Muscle of arm (tissue), 14 donors: ENCODE measurements at places on chromosomes 5 and 9. TPM values are rescaled to one million over a fixed set of nuclear protein-coding genes. Genes with fewer than 3 reads are reported as not detected.

Gene TTC23L
- 0.22 TPM for polyA plus RNA-seq

Gene JAKMIP2
- polyA plus RNA-seq = 1.7 TPM

Gene CHSY3
- polyA plus RNA-seq = 7.0 TPM

Gene STK10
- polyA plus RNA-seq = 21.3 TPM

Gene QRFP
- polyA plus RNA-seq = 0.28 TPM

Gene CCDC180
- 6.2 TPM for polyA plus RNA-seq

Gene NEUROG1
- not detected for polyA plus RNA-seq

Gene CCDC192
- 1.5 TPM for polyA plus RNA-seq

Gene LCN15
- polyA plus RNA-seq = 0.30 TPM

Gene GABRG2
- polyA plus RNA-seq = 0.16 TPM

Gene SLCO6A1
- polyA plus RNA-seq = 0.78 TPM

Gene PCDHGA8
- 0.34 TPM for polyA plus RNA-seq

Gene SAXO1
- 0.07 TPM for polyA plus RNA-seq

Gene PHF24
- 0.11 TPM for polyA plus RNA-seq

Gene CTSV
- polyA plus RNA-seq = not detected

Gene PRLR
- polyA plus RNA-seq = 1.3 TPM

Gene SPINK13
- 0.19 TPM for polyA plus RNA-seq

Gene GOLM1
- 58.5 TPM for polyA plus RNA-seq

Gene SURF4
- polyA plus RNA-seq = 87.0 TPM

Gene PLCXD3
- 0.05 TPM for polyA plus RNA-seq

Gene RMI1
- 9.4 TPM for polyA plus RNA-seq

Gene ACOT12
- not detected for polyA plus RNA-seq

Gene PDCD1LG2
- 3.0 TPM for polyA plus RNA-seq

Gene CACFD1
- polyA plus RNA-seq = 10.4 TPM

Gene CDC25C
- polyA plus RNA-seq = 4.2 TPM

Gene ZNF474
- 1.1 TPM for polyA plus RNA-seq

Gene PHYHD1
- polyA plus RNA-seq = 47.6 TPM

Gene FRRS1L
- polyA plus RNA-seq = 2.8 TPM

Gene OR2Y1
- polyA plus RNA-seq = not detected

Gene UGT3A1
- polyA plus RNA-seq = 34.7 TPM

Gene PAEP
- 1.2 TPM for polyA plus RNA-seq

Gene MTAP
- 29.8 TPM for polyA plus RNA-seq

Gene SOX30
- polyA plus RNA-seq = not detected

Gene MPDZ
- 35.5 TPM for polyA plus RNA-seq

Gene NPDC1
- polyA plus RNA-seq = 29.0 TPM

Gene LEAP2
- polyA plus RNA-seq = 3.9 TPM

Gene IL33
- 31.9 TPM for polyA plus RNA-seq

Gene SOHLH1
- 0.27 TPM for polyA plus RNA-seq

Gene C9orf153
- polyA plus RNA-seq = 0.12 TPM

Gene N4BP3
- not detected for polyA plus RNA-seq

Gene IL13
- polyA plus RNA-seq = not detected

Gene DRD1
- polyA plus RNA-seq = not detected

Gene ENTREP1
- polyA plus RNA-seq = 21.6 TPM

Gene PLAC8L1
- polyA plus RNA-seq = 0.84 TPM

Gene CLK4
- 41.1 TPM for polyA plus RNA-seq

Gene ZNF454
- polyA plus RNA-seq = 3.6 TPM

Gene EIF4E1B
- polyA plus RNA-seq = not detected

Gene PCDHB5
- polyA plus RNA-seq = 3.9 TPM

Gene ARL14EPL
- polyA plus RNA-seq = not detected

Gene IL9
- not detected for polyA plus RNA-seq

Gene MAMDC4
- 5.1 TPM for polyA plus RNA-seq

Gene HINT1
- polyA plus RNA-seq = 351 TPM

Gene FRMD3
- not detected for polyA plus RNA-seq
